EH (cell line): ENCODE measurements at places on chromosomes 6 and 20.
A peak's percentile ranks its signal among the peaks of the same experiment; 100 is the strongest.

- no peak for DNase-seq
Measured at GRCh38 chr6:108570517-108570916, 9.8 kb downstream of the FOXO3 start.

DNA sequence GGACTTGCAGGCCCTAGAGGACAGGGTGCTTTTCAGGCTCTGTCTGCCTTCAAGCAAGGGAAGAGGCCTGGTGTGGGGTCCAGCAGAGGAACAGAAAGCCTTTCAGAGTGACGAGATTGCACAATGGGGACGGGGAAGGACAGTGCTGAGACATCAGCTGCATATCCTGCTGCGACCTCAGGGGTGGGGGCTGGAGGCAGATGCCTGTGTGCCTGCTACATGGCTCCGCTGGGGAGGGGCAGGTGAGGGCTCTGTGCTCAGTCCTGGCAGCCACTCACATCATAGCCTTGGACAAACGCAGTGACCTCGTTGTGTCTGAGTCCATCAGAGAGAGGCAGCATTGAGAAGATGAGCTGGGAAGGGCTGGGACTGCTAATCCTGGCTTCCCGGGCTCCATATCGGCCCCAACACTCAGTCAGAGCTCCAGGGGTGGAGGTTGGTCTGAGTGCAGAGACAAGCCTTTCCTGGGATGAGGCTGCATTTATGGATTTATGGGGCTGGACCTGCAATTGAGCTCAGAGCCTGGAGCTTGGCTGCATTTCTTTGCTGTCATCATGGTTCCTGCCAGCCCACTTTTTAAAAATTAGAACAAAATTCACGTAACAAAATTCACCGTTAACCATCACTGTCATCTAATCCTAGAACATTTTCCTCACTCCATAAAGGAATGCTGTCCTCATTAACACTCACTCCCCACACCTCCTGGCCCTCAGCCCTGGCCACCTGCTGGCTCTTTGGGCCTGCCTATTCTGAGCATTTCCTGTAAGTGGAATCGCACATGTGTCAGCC is 196.9 kb upstream of the SLC24A3 start:
- DNase-seq: no peak

DNA sequence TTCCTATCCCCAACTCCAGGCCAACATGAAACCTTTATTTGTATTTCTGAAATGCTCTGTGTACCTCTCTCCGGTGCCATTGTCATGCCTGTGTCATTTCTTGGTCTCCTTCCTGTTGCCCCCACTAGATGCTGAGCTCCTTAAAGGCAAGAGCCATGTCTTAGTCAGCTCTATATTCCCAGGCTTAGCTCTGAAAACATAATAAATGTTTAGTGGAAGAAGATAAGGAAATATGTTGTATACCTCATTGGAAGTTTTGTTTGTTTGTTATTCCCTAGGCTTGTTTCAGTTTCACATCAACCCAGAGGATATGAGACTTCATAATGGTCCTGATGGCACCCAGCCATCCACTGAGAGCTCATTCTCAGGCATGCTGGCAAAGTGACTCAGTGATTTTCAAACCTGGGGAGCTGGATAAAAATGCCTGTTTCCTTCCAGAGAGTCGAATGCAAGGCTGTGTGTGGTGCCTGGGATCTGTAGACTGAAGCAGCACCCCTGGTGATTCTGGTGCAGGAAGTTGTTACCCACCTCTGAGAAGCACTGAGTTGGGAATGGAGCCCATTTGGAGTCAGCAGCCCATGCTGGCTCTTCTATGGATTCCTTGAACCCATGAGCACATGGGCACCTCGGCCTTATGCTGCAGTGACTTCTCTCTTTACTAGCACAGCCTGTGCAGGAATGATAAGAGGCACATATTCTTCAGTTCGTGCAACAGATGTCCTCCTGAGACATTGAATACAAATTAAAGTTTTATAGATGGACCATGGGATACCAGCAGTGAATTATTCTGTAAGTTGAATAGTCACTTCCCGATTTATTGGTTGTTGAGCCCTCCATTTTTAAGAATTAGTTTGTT is 205.2 kb downstream of the FARS2 start:
- DNase-seq: peak; percentile 88

- DNase-seq: no peak
Measured at GRCh38 chr20:2559279-2559626, 22.9 kb downstream of the TMC2 start.

- no peak for DNase-seq
Measured at GRCh38 chr6:151058021-151058733, 181.6 kb upstream of the AKAP12 start.

GRCh38 chr6:84979541-84979940 is 215.1 kb upstream of the TBX18 start:
- DNase-seq: peak; percentile 7

DNA sequence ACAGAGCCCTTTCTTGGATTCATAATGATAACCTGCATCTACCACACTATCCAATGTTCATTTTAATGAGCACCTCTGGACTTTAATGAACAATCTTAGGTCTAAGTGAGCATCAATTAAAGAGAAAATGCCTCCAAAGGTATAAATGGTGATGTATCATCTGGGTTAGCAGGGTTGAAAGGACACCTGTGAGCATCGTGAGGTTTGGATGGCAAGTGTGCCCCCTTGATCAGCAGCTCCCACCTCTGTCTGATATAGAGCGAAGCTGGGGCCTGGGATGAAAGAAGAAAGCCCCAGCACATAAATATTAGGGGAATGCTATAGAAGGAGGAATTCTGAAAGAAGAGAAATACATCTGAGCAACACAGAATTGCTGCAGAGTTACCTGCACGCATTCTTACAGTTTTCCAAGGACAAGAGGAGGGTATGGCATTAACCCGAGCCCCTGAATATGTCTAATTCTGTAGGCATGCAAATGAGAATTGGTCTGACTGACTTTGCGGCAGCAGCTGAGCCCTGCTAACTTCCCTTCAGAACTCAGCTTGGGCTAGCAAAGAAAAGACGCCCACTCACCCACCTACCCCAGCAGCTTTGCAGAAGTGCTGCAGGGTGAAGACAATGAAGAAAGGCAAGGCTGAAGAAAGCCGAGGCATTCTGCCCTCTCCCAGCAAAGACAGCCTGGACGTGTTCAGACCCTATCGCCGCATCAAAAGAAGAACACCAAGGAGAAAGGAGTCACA is 136.2 kb downstream of the GMPR start:
- no peak for DNase-seq

- no peak for DNase-seq
Measured at GRCh38 chr6:169783401-169783800, 32.0 kb downstream of the ERMARD start.

- DNase-seq: no peak
Measured at GRCh38 chr6:166782520-166782919, 155.5 kb upstream of the RPS6KA2 start.

- no peak for DNase-seq
Measured at GRCh38 chr20:8221887-8222419, 89.9 kb downstream of the PLCB1 start.

GRCh38 chr20:34874094-34874654 is 1.5 kb upstream of the GGT7 start:
- peak; percentile 89 for DNase-seq

DNA sequence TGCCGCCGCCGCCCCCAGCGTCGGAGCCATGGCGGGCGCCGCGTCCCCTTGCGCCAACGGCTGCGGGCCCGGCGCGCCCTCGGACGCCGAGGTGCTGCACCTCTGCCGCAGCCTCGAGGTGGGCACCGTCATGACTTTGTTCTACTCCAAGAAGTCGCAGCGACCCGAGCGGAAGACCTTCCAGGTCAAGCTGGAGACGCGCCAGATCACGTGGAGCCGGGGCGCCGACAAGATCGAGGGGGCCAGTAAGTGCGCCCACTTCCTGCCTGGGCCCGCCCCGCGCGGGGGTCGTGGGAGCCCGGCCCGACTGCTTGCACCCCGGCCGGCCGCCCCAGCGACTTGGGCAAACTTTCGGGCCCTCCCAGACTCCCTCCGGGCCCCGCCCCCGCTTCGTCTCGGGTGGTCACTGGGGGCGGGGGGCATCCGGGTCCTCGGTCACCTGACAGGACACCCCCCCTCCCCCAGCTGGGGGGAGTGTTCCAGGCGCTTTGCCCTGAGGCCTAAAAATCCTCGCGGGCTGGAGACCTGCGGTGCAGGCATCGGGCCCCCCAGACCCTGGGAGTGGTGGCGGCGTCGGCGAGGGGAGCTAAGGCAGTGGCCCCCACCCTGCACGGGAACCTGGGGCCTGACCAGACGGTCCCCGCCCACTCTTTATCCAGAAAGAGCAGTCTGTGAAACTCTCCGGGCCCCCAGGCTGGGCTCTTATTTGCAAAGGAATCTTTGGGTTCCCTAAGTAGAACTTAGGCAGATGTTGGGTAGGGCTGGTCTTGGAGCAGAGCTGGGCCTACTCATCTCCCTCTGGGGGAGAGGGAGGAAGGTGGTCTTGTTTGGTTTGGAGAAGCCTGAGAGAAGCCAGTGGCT is 501 bp downstream of the PLCG1 start:
- peak; percentile 71 for DNase-seq

DNA sequence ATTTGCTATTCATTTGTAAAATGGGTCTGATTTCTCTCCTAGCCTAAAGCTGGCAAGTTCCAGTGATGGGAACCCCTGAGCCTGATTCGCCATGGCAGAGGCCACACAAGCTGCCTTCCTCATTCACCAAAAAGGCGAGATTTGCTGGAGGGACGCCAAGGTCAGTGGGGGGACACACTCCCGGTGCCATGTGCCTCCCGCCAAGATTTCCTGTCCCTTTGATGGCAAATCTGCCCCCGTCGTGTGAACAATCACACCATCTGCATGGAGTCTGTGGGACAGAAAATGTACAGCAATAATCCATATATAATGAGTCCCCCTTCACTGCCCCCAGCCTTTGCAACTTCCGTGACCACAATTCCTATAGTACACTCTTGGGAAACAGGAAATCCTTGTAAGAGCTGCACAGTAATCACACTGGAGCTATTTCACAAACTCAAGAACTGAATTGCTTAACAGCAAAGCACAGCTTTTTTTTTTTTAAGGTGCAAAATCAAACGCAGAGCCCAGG is 15.7 kb upstream of the IGF2R start:
- peak; percentile 61 for DNase-seq

GRCh38 chr6:137256350-137257103 is 37.3 kb upstream of the IFNGR1 start:
- no peak for DNase-seq

GRCh38 chr6:77030929-77031674 is 432.2 kb downstream of the HTR1B start:
- DNase-seq: no peak

- DNase-seq: no peak
Measured at GRCh38 chr6:40474937-40475336, 112.2 kb downstream of the LRFN2 start.

DNA sequence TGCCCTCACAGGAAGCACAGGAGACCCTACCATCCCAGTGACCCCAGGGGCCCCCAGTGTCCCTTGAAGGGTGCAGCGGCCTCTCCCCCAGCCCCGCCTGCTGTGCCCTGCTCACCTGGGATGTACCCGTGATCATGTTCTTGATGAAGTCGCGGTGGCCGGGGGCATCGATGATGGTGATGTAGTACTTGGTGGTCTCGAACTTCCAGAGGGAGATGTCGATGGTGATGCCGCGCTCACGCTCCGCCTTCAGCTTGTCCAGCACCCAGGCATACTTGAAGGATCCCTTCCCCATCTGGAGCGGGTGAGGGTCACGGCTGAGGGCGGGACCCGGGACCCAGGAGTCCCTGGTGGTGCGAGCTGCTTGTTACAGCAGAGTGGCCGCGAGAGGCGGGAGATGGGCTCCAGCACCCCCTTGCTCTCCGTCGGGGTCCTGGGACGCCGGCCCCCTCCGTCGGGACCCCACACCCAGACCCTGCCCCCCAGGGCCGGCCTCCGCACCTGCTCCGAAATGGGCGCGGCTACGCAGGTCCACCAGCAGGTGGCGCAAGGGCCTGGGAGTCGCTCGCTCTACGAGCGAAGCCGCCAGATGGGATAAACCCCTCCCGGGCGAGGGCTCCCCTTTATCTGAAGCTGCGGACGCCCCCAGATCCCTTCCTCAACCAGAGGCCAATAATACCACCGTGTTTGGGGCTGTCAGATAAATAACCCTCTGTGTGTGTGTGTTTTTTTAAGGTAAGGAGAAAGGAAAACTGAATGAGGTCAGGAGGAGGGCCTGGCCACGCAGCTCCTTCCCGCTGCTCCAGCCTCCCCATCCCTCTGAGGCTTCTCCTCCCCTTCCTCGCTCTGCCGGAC is 2.9 kb downstream of the EEF1A2 start:
- DNase-seq: peak; percentile 59
